ENCODE measurements at places on chromosomes 3 and 15. TPM values are rescaled to one million over a fixed set of nuclear protein-coding genes. Genes with fewer than 3 reads are reported as not detected.

DNA sequence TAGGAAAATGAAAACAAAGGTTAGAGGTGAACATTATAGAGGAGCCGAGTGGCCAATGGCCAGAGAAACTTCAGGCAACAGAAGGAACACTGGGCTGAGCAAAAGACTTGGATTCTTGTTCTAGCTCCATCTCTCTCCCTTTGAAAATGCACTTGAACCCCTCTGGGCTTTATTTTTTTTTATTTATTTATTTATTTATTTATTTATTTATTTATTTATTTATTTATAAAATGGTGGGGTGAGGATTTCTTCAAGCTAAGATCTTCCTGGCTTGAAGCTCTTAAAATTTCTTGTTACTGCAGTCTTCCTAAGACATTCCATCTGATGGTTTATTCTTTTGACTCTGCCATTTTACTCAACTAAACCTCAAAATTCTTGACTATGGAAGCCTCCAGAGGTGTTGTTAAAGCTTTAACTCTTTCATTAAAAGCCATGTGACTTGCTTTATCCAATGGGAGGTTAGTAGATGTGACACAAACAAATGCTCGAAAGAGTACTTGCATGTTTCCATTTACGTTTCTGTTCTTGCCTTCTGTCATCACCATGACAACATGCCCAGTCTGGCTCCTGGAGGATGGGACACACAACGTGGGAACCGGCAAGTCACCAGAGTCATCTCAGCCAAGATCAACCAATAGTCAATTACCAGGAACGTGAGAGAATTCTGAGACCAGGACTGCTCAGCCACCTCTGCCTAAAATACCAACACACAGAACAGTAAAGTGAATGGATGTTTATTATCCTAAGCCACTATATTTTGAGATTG lies 325.2 kb upstream of the CTNNB1 start:
- no peak for DNase-seq

DNA sequence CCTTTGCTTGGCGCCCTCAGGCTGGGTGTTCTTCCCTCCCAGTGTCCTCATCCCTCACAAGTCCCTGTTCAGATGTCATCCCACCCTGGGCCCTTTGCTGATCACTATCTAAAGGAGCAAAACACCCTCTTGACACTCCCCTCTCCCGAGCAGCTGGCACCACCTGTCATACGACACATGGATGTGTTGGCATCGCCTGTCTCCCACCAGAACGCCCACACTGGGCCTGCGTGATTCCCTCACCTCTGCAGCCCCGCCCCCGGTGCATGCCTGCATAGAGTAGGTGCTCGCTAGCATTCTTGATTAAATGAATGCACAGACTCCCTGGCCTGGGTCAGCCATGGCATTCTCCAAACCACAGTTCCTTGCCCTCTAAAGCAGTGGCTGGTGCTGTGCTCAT lies 75.8 kb downstream of the DNAJB8 start:
- DNase-seq = no peak

GRCh38 chr3:63847718-63848450 lies 15.7 kb downstream of the THOC7 start:
- no peak for DNase-seq

GRCh38 chr3:82002986-82003642 lies 241.7 kb upstream of the GBE1 start:
- DNase-seq = no peak

DNA sequence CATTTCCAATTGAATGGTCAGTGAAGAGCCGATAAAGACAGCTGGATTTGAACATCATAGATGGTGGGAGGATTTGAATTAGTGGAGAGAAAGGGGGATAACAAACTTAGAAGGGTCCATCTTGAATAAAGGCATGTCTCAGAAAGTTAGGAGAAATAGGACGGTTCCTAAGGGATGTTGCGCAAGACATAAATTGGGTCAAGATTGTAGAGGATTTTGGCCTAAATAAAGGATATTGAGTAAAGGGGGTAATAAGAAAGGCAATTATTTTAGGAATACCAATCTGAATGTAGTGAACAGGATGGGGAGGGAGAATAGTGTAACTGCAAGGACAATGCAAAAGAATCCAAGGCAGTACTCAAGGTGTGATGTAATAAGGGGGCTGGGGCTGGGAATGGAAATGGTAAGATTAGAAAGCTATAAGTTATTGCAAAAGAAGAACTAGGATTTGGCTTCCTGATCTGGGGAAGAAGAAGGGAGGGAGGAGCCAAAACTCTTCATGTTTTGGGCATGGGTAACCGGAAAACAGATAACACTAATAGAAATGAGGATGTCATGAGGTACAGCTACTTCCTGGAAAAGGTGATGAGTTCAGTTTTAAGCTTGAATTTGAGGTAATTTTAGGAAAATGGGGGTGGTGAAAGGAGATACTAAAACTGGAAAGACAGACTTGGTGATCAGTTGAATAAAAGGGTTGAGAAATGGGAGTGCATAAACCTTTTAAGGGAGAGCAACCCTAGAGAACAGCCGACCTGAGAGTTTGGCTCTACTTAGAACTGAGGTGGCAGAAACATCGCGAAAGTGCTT lies 17.3 kb upstream of the TRPC1 start:
- no peak for DNase-seq

GRCh38 chr3:45881078-45882022 lies 5.0 kb upstream of the CCR9 start:
- DNase-seq = no peak

Gene AQP9
- total RNA-seq = not detected

Gene HES1
- 32.2 TPM for total RNA-seq

DNA sequence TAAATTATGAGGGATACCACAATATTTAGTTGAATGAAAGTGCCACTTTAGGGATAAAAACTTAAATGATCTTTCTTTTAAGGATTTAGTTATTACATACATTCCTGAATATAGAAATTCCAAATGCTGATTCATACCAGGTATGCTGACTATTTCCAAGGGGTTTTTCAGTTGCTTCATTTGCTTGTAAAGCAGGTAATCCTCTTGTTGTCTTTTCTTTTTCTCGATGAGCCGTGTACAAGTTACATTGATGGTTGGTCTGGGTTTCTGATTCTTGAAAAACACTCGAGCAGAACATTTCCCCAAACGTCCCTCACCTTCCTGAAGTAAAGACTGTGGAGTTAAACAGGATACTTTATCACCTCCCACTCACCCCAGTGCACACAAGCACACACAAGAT lies 21.7 kb downstream of the RARRES1 start:
- no peak for DNase-seq

DNA sequence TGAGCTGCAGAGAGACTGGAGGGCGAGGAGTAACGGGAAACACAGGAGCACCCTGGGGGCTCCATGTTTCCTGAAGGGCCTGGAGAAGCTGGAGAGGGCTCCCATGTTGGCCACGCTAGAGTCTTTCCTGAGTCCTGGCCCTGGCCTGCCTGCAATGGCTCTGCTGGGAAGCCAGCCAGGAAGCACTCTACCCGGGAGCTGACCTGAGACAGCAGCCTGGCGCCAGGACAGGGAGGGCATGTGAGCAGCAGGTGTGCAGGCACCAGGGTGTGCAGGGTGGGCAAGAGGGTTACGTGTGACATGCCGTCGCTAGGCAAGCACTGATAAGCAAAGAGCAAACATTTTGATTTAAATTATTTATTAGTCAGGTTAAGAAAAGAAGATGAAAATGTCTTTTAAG lies 301.4 kb downstream of the OCA2 start:
- DNase-seq = no peak

DNA sequence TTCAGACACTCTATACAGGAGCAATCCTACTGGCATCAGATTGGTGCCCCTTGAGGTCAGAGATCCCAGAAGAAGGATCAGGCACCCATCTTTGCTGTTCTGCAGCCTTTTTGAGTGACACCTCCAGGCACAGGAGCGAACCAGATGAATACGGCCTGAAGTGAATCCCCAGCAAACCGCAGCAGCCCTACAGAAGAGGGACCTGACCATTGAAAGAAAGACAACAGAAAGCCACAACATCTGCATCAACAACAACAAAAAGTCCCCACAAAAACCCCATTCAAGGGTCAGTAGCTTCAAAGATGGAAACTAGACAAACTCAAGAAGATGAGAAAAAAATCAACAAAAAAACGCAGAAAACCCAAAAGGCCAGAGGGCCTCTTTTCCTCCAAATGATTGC lies 130.4 kb downstream of the PPM1L start:
- DNase-seq = no peak

DNA sequence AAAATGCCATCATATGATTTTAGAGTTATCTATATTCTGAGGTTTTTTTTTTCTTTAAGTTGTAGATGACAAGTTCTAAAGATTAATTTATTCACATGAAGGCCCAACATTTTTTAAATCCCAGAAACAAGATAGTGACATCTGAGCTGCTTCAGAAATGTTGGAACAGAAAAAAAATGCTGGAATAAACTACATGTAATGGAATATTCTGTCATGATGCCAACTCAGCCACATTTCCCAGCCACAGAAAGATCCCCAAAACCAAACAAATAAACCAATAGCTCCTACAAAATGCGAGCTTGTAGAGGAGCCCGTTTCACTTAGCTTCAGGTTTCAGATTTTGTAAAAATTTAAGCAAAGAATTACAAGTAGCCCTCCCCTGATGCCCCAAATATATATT lies 111.0 kb upstream of the MYO5C start:
- no peak for DNase-seq

DNA sequence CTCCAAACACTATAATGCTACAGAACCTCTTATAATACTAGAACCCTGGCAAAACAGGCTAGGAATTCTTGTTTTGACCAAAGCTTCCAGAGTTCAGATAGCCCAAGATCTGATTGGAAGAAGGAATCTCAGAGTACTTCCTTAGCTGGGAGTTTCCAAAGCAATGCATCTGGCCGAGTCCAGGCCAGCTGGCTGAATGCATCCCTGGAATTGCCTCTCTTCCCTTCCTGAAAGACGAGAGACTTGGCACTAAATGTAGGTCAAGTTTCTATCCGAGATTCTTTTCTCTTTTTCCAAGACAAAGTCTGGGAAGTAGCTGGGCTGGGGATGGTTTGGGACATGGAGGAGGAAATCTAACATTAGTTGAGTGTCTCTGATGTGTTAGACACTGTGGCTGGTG lies 68.7 kb upstream of the ADPGK start:
- DNase-seq = no peak

Gene SLC28A1
- 111 TPM for total RNA-seq

Gene KPNA4
- total RNA-seq = 15.2 TPM

DNA sequence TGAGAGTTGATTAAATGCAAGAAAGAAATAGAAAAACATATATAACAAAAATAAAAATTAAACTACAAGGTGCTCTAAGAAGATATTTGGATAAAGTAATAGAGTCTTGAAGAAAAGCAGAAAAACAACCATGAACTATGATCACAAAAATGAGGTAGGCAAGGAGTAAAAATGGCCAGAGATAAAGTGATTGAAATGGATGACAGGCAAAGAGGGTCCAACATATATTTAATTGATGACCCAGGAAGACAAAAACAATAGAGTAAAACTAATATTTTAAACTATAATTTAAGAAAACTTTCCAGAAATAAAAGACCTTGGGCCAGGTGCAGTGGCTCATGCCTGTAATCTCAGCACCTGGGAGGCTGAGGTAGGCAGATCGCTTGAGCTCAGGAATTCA lies 22.1 kb upstream of the WDR49 start:
- DNase-seq = no peak

GRCh38 chr3:105661461-105661860 lies 207.4 kb downstream of the CBLB start:
- no peak for DNase-seq

Gene ICE2
- 27.2 TPM for total RNA-seq

Measured in Peyer's patch (tissue), 4 donors.